ENCODE measurements at places on chromosomes 12 and 14. TPM values are rescaled to one million over a fixed set of nuclear protein-coding genes. Genes with fewer than 3 reads are reported as not detected.

E2F7 gene
- total RNA-seq, result 10.5 TPM

CIROP gene
- total RNA-seq, result not detected

RIPK3 gene
- total RNA-seq, result 20.7 TPM

GRCh38 chr12:64083285-64084210 is 138.5 kb downstream of the KICS2 start:
- DNase-seq, result peak; percentile 81

- no peak for DNase-seq
Measured at GRCh38 chr14:99887407-99887806, 94.2 kb downstream of the EML1 start.

DNA sequence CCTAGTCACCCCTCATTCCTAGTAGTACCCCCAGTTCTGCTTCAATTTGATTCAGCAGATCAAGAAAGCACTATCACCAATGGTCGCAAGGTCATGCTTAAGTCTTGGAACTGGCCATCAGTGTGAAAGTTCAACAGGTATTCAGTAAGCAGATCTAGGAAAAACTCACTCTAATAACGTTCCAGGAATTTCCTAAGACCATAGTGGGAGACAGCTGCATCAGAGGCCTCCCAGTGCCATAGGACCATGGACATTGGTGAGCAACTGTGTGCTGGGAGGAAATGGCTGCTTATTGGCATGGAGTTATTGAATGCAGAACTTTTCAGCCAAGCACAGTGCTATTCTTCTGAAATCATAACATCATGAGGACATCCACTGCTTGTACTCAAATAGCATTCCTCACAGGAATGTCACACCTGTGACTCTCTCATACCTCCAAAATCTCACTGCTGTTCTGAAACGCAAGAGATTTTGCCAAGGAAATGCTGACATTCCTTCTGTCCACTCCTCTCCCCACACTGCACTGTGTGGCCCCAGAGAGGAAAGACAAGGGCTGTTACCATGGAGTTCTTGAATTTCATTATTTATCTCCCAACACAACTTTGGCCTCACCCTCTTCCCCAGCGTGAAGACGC is 30.9 kb upstream of the MDM2 start:
- no peak for DNase-seq

- DNase-seq, result no peak
Measured at GRCh38 chr12:126547905-126548304, 1482.7 kb downstream of the AACS start.

GRCh38 chr12:65720136-65721130 is 103.8 kb upstream of the HMGA2 start:
- DNase-seq, result no peak

- no peak for DNase-seq
Measured at GRCh38 chr14:104138718-104139459, 502 bp downstream of the KIF26A start.
